ENCODE measurements at places on chromosomes 13 and 19. TPM values are rescaled to one million over a fixed set of nuclear protein-coding genes. Genes with fewer than 3 reads are reported as not detected.
A peak's percentile ranks its signal among the peaks of the same experiment; 100 is the strongest.

DNA sequence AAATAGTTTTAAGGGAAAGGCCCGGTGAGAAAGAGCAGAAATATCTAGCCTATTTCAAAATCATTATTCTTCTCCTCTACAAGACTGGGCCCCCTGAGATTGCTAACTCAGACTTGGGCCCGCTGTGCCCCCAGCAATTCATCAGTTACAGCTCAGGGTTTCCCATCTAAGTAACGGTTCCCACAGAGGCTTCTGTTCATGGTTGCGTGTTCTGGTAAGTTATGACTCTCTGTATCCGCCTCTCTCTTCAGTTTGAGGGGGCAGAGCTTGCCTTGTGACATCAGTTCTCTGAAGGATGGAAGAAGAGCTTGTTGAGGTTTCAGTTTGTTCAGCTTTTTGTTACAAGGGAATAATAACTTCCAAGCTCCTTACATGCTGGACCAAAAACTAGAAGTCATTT is 11.6 kb downstream of the ZNF57 start:
- no peak for DNase-seq

DNA sequence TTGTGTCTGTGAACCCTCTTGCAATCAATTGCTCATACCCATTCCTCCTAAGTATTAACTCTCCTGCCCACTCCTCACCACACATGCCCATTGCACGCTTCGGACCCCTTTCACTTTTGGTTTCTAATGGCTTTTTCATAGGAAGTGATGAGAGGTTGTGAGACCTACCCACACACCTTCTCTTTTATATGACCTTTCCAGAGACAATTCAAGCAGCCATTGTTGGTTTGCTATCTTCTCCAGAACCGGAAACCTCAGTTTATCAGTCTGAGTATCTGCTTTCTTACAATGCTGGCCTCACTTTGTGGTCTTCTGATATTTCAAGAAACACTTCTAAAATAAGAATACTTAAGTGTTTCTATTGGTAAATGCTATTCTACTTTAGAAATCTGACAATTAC is 1550.8 kb upstream of the SLC10A2 start:
- no peak for DNase-seq

- DNase-seq: no peak
Measured at GRCh38 chr13:75748874-75749273, 112.7 kb downstream of the LMO7 start.

DNA sequence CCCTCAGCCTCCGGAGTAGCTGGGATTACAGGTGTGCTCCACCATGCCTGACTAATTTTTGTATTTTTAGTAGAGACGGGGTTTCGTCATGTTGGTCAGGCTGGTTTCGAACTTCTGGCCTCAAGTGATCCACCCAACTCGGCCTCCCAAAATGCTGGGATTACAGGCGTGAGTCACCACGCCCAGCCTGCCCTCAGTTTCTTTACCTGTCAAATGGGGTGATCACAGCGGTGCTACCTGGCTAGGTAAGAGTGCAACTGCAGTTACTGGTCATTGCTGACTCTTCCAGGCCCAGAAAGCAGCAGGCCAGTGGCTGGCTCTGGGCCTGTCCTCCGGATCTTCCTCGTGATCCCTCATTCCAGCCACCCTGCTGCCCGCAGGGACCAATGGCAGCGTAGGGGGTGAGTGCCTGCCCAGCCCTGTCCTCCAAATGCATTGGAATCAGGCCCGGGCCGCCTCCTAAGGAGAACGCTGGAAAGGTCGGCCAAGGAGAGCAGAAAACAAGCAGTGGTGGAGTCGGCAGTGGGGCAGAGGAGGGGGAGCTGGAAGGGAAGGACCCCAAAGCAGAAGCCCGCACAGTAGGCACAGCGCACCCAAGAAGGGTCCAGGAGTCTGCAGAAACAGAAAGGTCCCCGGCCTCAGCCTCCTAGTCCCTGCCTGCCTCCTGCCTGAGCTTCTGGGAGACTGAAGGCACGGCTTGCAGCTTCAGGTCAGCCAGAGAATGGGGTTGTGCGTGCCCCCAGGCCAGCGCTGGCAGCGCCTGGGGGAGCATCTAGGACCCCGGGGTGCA is 1.8 kb upstream of the SLC27A1 start:
- no peak for DNase-seq

DNA sequence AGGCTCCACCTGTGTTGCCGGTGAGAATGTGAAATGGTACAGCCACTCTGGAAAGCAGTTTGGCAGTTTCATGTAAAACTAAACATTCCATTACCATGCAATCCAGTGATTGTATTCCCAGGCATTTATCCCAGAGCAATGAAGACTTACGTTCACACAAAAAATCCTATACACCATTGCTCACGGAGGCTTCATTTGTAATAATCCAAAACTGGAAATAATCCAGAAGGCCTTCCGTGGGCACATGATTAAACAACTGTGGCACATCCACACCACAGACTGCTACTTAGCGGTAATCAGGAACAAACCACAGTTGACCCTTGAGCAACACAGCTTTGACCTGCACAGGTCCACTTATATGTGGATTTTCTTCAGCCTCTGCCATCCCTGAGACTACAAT is 339.7 kb downstream of the MTUS2 start:
- no peak for DNase-seq

- DNase-seq: peak; percentile 71
Measured at GRCh38 chr19:12656899-12657571, 9.5 kb downstream of the MAN2B1 start.

GRCh38 chr13:99459099-99459850 is 42.0 kb upstream of the TM9SF2 start:
- no peak for DNase-seq

DNA sequence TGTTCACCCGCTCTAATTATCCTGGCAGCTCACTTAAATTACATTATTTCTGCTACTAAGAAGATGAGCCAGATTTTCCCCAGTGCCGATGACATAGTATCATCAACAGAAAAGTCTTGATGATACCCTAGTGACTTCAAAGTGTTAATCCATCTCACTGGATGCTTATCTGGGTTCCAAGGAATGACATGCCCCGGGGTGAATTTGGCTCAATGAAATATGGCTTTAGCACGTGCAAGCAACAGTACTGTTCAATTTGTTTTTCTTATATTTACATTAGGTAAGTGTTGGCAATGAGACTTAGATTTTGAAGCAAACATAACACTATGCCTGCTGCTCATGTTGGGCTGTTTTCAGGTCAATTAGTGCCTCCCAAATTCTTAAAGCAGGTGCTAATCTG is 548.2 kb upstream of the SLITRK1 start:
- no peak for DNase-seq

Gene EBPL
- total RNA-seq: 183 TPM

Gene LYPD5
- total RNA-seq: not detected

Gene RASIP1
- not detected for total RNA-seq

Data from Karpas-422 (cell line).